ENCODE measurements at places on chromosomes 2 and 18.

- DNase-seq: peak; percentile 65
Observed at GRCh38 chr18:77059294-77059916, 73.2 kb downstream of the MBP start.

DNA sequence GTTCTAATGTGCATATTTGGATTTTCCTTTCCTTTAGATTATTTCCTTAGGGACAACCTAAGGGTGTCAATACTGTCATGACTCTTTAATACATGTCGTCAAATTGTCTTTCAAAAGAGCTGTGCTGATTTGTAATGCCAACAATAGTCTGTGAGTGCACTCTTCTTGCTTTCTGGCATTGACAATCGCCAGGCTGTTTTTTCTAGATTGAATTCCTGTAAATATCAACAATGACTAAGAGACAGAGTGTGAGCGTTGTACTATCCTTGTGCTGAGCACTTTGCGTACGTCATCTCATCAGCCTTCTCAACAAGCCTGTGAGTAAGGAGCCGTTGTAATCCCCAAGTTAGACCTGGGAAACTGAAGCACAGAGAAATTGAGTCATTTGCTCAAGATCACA is 96.0 kb downstream of the ACOXL start:
- DNase-seq: no peak

GRCh38 chr18:10792181-10792580 is 266.4 kb downstream of the NAPG start:
- no peak for DNase-seq

DNA sequence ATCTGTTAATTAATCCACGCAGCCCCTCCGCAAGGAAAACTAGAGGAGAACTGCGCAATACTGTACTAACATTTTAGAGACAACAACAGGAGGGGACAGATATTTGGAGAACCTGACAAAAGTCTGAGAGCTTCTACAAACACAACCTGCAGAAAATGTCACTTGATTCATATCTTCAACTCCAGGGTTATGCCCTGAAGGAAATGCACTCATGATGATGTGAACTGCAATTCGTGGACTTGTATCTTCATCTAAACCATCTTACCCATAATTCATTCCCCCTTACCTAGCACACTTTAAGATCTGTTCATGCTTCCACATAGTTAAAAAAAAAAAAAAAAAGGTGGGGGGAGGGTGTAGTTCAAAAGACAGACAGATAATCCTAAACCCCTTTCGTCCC is 75.5 kb downstream of the AFF3 start:
- DNase-seq: no peak

DNA sequence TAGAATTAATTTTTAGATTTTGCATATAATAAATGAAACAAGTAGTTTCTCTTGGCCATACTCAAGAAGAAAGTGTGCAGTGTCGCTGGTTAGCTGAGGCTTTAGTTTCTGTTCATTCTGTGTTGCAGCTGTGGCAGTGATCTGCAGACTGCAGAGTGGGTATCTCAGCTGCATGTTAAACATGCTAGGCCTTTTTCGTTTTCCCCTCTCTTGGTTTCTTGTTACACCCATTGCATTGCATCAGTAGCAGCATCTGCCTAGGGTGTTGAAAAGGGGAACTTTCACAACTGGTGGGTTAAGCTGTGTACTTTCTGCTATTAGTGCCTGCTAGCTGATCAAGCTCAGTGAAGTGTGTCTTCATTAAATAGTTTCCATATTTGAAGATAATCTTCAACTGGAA is 51.3 kb downstream of the ACSL3 start:
- DNase-seq: peak; percentile 18

- no peak for DNase-seq
Observed at GRCh38 chr2:105800036-105800713, 55.5 kb downstream of the NCK2 start.

DNA sequence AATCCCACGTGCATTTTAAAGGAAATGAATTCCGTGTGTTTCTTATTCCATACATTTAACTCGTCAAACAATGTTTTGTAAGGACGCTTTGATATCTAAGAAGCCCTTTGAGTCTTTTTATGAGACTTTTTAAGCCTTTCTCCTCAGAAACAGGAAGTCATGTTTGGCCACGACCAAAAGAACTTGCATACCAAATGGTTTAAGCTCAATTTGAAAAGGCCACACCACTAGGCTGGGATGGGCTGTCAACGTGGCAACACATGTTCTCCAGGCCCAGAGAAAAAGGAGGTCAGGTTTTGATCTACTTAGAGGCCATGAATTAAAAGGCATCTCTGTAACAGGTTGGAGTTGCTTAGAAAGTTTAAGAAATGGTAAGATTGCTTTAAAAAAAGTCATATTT is 441.8 kb downstream of the CMPK2 start:
- DNase-seq: no peak

- no peak for DNase-seq
Observed at GRCh38 chr2:196891136-196891535, 35.4 kb downstream of the PGAP1 start.

DNA sequence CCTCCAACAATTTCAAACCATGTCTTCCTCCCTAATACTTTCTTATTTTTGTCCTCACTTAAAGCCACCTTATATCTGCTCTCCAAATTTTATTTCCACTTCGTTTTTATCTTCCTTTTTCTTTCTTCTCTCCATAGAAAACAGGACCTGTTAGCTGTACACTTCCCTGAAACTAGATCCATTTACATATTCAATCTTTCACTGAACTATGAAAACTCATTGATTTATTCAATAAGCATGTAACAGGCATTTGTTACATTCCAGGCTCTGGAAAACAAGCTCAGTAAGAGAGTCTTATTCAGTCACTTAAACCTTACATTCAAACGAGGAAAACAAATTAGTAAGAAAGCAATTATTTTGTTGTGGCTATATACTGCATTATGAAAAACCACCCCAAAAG is 1225.3 kb downstream of the SUCLG1 start:
- DNase-seq: no peak

DNA sequence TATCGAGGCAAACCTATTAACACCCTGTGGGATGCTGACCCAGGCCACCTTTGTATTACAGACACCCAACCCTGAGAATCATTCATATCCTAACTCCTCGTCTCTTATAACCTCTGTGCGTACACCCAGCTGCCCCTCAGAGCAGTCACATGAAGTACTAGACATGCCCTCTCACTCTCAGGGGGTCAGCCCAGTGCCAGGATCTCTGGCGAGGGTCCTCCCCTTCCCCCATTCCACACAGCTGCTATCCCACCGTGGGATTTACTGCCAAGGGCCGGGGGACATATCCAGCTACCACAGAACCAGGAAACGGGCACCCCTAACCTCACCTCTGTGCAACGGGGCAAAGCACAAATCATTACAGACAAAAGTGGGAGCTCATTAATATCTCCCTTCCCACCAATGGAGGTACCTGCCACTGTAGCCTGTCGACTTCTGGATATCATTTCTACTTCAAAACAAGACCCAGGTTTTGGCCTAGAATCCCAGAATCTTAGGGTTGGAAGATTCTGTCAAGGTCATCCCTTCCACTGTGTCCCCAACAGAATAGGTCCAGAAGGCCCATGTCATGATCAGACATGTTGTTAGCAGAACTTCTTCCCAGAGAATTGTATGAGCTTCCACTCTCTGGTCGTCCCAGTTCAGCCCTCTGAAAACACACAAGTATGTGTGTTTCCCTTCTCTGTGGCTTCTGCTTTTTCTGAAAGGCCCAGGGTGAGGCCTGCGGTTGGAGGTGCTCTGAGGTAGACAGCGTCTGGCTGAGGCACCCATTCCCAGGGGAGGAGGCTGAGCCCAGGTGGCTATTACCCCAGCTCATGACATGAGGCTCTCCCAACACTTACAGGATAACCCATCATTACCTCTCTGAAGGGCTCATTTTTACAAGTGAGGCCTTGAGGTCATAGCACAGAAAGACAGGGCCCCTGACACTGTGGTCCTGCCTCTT is 1.7 kb downstream of the TMBIM1 start:
- DNase-seq: no peak

- DNase-seq: no peak
Observed at GRCh38 chr2:240142256-240142775, 1.9 kb upstream of the OTOS start.

DNA sequence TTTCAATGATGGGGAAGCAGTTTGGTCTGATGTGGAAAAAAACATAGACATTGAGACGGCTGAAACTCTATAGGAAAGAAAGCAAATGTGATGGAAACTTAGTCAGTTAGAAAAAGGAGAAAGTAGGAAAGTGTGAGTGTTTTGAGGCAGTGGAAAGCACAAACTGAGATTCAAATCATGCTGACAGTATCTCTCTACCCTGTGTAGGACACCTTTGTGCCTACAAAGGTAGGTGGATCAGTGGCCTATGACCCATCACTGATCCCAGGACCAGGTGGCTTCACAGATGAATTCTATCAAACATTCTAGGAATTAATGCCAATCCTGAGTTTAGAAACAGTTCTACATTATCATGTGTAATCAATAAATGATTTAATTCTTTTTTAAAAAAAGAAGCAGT is 57.1 kb downstream of the CD226 start:
- DNase-seq: no peak

DNA sequence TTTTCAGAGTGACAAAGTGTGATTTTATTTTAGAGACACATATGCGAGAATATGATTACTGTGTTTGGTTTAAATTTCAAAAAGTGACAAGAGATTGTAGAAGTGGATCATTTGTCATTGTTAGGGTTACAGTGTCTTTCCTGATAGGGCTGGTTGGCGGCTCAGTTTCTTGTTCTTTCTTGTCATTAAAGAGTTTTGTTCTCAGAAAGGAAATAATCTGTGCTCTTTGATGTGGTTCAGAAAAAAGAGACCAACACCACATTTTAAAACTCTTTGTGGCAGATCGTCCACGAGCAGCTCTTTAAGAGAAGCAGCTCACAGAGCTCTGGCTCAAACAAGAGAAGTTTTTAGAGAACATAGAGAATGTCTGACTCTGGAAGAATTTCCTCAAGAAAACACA is 45.6 kb upstream of the ZNF532 start:
- DNase-seq: no peak

- no peak for DNase-seq
Observed at GRCh38 chr2:163527381-163527780, 208.4 kb downstream of the FIGN start.

DNA sequence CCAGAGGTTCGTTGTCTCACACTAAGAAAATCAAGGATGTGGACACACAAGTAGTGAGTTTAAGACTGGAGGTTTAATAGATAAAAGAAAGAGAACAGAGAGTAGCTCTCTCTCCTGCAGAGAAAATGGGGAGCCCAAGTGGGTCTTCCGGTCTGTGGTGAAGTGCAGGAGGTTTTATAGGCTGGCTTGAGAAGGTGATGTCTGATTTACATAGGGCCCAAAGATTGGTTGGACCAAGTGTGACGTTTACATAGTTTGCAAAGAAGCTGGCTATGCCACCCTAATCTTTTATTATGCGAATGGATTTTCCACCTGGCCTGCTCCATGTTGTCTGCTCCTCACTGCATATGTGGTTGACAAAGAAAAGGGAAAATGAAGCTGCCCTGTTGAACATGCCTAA is 430.4 kb upstream of the TRIB2 start:
- no peak for DNase-seq

DNA sequence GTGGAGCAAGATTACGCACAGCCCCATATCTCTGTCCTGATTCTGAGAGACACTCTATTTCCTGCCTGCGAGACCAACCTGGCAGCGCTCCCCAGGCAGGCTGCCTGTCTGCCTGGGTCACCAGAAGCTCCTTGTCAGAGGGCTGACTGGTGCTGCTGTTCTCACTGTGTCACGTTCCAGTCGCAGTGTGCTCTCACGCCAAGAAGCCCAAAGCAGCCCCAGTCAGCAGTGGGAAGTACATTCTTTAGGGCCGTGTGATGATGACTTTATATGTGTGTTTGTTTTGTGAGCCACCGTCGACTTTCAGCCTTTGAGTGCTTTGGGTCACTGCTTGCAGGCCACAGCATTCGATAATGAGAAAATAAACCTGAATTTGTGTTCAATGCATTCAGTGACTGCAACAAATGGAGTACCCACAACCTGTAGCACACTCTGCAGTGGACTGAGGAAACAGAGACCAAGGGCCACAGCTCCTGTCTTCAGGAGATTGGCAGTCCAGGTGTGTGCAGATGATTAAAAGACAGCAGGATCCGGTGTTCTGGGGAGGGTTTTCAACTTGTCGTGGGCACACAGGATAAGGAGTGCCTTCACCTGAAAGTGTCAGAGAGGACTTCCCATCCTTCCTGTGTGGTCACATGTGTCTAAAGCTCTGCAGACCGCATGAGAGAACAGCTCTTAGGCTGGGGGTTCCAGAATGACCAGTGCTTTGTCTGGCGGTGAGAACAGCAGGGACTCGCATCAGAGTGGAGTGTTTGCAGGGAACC is 4.8 kb downstream of the TNFRSF11A start:
- DNase-seq: no peak

DNA sequence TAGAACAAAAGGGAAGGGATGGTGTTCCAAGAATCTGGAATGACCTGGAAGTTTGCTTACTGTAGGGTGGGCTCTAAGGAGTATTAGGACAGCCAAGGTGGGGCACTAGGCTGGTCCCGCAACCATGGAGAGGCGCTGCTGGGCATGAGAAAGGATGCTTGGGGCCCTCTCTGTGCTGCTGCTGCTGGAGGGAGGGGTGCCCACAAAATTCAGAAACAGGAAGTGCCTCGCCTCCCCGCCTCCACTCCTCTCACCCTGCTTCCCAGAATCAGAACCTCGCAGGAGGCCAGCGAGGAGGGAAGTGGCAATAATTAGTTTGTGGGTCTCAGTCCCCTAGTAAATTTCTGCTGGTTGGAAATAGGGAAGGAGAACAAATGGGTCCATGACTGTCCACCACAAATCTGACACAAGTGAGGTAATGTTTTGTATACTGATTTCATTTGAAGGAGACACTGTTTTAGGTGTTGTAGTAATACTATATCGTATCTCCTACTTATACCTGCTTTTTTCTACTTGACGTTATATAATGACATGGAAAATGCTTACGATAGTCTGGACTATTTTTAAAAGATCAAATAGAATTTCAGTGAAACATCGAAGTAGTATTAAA is 7.9 kb upstream of the PDCL3 start:
- DNase-seq: no peak

DNA sequence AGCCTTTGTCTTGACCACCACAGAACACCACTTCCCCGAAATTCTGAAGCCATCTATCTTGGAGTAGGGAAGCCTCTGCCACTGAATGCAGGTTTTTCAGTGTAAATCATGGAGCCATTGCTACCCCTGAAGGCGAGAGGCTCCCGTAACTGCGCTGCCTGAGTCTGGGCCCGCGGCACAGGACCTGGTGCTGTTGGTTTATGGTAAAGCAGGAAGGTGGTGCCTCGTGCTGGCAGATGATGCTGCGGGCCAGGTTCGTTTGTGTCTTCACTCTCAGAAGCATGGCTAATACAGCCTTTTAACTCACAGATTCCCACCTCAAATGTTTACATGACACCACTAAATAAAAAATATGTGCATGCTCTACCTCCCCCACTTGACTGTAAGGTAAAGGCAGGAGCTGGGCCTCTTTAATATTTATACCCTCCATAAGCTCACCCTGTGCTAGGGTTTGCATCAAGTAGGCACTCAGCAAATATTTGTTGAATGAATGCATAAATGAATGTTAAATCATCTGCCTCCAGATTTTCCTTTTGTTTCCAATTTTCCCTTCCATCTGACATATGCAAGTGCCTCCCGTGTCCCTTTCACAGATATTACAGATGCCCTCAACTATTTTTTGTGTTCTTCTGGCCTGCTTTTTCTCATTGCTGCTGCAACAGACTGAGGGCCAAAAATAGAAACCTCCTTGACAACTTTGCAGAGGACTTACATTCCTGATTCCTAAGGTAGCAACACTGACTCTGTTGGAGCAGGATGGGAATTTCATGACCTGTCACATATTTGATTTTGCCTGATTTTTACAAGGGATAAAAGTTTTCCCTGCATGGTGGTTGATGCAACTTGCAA is 83.5 kb upstream of the CPO start:
- no peak for DNase-seq

Data from muscle of back (tissue), 13 donors.